Osteocyte (in vitro differentiated cells): ENCODE measurements at places on chromosomes 3 and 15. TPM values are rescaled to one million over a fixed set of nuclear protein-coding genes. Genes with fewer than 3 reads are reported as not detected.

ATP6V1A gene
- 73.7 and 84.7 TPM in 2 replicates for total RNA-seq

FEZF2 gene
- total RNA-seq: not detected in 2 replicates

CAV3 gene
- not detected in 2 replicates for total RNA-seq

DNA sequence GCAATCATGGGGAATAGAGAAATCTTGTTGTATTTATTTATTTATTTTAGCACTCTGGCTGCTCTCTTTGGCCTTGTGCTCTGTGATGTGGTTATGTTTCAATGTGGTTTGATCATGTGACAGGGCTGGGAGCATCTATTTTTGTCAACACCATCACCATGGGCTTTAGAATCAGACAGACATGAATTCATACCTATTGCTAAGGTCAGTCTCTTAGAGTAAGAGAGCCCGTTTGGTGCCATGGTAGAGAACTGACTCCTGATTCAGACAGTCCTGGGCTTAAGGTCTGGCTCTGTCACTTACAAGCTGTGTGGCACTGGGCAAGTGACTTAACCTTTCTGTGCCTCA lies 157.0 kb downstream of the RYR3 start:
- no peak for DNase-seq

- no peak for DNase-seq
Observed at GRCh38 chr3:78507196-78507984, 1260.4 kb downstream of the ROBO1 start.

DNA sequence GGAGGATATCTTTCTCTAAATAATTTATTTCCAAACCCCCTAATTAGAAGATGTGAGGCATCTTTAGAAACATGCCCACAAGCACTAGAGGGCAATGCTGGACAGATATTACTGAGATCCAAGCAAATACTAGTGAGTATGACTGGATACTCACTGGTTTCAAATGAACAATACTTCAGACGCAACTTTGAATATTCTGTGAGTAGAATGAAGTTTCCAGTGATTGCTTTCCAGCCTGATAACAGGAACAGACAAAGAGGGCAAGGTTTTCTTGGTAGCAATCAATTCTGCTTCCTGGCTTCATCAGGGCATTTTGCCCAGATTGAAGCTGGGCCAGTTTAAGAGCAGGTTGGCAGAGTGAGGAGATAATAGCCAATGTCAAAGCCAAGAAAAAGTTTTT lies 442.6 kb upstream of the PDZRN3 start:
- DNase-seq: no peak

GRCh38 chr3:102483556-102483955 lies 48.7 kb downstream of the ZPLD1 start:
- DNase-seq: no peak

GRCh38 chr3:140189976-140190375 lies 255.0 kb downstream of the CLSTN2 start:
- DNase-seq: no peak

GRCh38 chr15:43318990-43319771 lies 11.2 kb downstream of the LCMT2 start:
- no peak for DNase-seq

GRCh38 chr15:48456134-48456533 lies 124.9 kb downstream of the DUT start:
- no peak for DNase-seq

DNA sequence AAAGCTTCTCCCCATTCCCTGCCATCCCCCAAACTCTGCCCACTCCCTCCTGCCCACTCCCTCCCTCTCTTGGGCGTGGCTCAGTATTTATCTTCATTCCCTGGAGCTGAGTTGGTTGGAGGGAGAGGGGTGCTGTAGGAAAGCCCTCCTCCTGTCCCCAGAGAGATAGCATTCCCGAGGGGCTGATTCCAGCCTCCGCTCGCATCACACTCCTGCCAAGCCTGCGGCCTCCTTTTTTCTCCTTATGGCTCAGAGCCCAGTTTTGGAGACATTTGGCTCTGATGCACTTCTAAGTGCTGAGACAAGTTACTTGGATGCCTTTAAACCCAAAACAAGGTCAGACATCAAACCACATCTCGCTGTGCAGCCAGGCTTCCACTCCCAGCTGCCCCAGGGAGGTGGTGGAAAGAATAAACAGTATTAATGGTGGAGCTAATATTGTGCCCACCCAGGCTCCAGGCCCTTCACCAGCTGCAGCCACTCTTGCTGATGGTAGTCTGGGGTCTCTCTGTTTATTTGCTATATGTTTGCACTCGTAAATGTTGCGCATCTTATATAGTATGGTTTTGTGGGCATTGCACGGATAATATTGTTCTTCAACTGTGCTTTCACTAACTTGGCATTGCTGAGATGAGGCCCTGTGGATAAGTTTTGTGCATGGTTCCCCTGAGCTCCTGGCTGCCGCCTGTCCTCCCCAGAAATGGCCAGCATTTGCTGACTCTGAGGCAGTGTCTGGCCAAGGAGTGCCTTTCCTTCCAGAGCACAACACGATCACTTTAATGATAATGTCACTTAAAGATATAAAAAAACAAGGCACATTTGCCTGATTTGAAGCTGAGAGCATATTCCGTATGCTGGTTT lies 157.2 kb downstream of the LRRC28 start:
- no peak for DNase-seq

DNA sequence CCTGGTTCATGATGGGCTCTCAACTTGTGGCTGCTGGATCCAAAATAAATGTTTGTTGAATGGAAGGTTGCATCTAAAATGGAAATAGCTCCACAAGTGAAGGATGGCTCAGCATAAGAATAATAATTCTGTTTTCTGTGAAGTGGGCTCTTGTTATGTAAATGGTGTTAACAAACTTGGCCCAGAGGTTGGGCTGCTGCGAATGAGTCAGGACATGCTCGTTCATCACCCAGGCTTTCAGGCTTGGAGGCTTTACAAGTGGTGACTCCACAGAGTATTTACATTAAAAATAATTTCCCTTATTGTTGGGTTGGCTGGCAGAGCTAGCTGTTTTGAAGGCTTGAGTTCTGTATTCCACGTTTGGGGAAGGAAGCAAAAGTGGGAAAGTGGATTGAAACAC lies 60.5 kb downstream of the ITGB5 start:
- no peak for DNase-seq

- DNase-seq: no peak
Observed at GRCh38 chr15:100220058-100220768, 121.6 kb downstream of the ADAMTS17 start.

- no peak for DNase-seq
Observed at GRCh38 chr3:123104550-123104949, 37.7 kb downstream of the PDIA5 start.

DNA sequence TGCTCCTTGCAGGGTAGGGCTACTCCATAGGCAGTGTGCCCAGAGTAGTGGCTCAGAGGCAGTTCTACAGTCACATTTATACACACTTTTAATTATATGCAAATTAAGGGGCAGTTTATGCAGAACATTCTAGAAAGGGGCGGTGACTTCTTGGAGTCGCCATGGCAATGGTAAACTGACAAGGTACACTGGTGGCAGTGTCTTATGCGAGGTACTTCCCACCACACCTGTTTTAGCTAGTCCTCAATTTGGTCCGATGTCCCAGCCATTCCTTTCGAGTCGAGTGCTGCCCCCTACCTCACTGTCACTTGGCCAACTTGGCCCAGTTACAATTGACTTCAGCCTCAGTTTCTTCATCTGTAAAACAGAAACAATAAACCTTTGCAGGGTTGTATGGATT lies 3.8 kb upstream of the IRAK2 start:
- DNase-seq: no peak

GRCh38 chr3:94183551-94183950 lies 120.7 kb downstream of the NSUN3 start:
- no peak for DNase-seq
